ENCODE measurements at places on chromosomes 3 and 15.
A peak's percentile ranks its signal among the peaks of the same experiment; 100 is the strongest.

GRCh38 chr3:68288085-68288484, 633.7 kb upstream of the SUCLG2 start:
- no peak overlapping the region for H3K4me3 ChIP-seq
- H3K36me3 ChIP-seq = no peaks in the 10 kb centered on the region
- no peaks in the 10 kb centered on the region for H3K27me3 ChIP-seq
- no peak for DNase-seq
- no peaks in the 10 kb centered on the region for H3K4me1 ChIP-seq
- no peak overlapping the region for H3K27ac ChIP-seq

- H3K36me3 ChIP-seq = no peaks in the 10 kb centered on the region
- no peaks in the 10 kb centered on the region for H3K27me3 ChIP-seq
- no peak for DNase-seq
- no peak overlapping the region for H3K4me3 ChIP-seq
- no peaks in the 10 kb centered on the region for H3K4me1 ChIP-seq
- no peak overlapping the region for H3K27ac ChIP-seq
Measured at GRCh38 chr3:42179110-42179725, 86.8 kb downstream of the CCK start.

DNA sequence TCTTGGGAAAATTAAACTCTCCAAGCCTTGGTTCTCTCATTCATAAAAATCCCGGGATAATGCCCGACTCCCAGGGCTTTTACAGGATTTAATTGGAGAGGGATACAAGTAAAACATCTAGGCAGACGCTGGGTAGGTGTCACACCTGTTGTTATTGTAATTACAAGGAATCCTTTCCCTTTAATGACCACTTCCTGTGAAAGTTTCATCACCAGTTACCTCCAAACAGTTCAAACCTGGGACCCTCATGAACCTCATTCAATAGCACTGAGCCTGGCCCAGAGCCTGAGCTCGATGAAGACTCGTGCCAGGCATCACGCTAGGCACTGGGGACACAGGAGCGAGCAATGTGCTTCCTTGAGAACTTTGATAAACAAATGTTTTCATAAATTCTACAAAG, 2.1 kb upstream of the RYK start:
- no peak overlapping the region for H3K27ac ChIP-seq
- no peak for DNase-seq
- H3K36me3 ChIP-seq = no peaks in the 10 kb centered on the region
- H3K4me1 ChIP-seq = peaks cover 19% of the 10 kb centered on the region
- H3K4me3 ChIP-seq = no peak overlapping the region

DNA sequence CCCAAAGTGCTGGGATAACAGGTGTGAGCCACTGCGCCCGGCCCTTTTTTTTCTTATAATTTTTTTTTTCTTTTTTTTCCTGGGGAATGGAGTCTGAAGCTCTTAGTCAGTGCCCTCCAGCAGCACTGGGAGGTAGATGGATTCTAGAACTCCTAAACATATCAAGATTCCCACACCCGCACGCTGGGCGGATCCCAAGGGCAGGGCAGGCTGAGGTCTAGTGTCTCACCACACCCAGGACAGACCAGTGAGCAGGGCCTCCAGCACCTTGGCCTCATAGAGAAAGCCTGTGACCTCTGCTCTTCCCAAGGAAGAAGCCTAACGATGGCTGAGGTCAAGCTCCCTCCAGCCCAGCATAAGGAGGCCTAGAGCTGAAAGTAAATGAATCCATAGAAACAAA, 153.7 kb upstream of the MEF2A start:
- DNase-seq = no peak
- no peaks in the 10 kb centered on the region for H3K27me3 ChIP-seq
- no peaks in the 10 kb centered on the region for H3K36me3 ChIP-seq
- H3K27ac ChIP-seq = no peak overlapping the region

GRCh38 chr3:85790445-85791030, 831.7 kb downstream of the CADM2 start:
- H3K36me3 ChIP-seq = no peaks in the 10 kb centered on the region
- H3K4me3 ChIP-seq = no peak overlapping the region
- no peak overlapping the region for H3K27ac ChIP-seq
- no peaks in the 10 kb centered on the region for H3K27me3 ChIP-seq
- H3K4me1 ChIP-seq = no peaks in the 10 kb centered on the region
- no peak for DNase-seq

DNA sequence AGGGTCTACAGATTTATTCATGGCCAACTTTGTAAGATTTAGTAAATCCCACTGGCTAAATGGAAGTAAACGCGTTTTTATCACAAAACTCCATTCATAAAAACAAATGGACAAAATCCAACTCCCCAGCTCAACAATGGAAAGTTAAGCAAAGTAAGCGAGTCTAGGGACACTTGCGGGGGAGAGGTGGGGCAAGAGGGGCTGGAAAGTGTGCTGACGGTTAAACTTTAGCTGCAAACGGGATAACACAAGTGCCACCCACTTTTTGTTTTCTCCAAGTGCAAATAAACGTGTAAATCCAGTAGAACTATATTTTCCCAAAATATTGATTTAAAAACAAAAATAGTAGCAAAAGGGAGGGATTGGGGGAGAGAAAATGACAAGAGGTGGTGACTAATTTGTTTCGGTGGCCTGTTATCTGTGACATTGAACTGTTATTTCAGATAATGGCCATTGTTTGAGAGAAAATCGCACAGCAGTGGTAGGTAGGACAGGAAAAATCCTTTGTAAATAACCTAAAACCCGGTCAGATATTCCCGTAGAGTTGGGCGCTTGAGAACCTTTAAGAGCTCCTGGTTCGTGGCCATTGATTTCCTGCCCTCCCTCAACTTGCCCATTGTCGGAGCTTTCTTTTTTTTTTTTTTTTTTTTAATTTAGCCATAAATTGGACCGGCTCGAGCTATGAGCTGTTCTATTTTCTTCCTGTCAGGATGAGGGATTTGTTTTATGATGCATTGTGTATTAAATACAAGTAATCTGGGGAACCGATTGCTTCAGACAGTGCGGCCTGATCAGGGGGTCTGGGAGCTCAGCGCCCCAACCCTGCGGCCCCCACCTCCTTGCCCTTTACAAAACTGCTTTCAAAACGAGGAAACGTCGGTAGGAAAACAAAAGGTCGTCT, 514.8 kb downstream of the MECOM start:
- H3K27ac ChIP-seq = no peak overlapping the region
- peaks cover 18% of the 10 kb centered on the region for H3K27me3 ChIP-seq
- H3K4me1 ChIP-seq = peaks cover 3% of the 10 kb centered on the region
- no peaks in the 10 kb centered on the region for H3K36me3 ChIP-seq
- DNase-seq = no peak

GRCh38 chr3:88044411-88044810, 14.4 kb downstream of the CGGBP1 start:
- no peak for DNase-seq
- no peaks in the 10 kb centered on the region for H3K27me3 ChIP-seq
- H3K4me3 ChIP-seq = no peak overlapping the region
- no peaks in the 10 kb centered on the region for H3K36me3 ChIP-seq
- H3K27ac ChIP-seq = no peak overlapping the region

DNA sequence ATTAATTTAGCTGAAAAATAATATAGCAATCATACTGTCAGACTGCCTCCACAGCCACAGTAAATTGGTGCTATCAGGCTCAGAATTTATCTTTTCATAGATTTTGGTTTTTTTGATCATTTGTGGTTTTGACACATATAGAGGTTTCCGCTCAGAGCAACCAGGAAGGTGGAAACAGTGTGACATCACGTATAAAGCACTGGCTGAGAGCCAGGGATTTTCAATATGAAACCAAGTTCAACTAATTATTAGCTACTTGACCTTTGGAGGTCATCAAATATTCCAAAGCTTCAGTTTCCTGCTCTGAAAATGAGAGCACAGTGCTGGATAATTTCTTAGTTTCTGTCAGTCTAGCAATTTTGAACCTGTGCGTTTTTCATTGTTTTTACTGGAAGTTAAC, 433.8 kb upstream of the SUCLG2 start:
- DNase-seq = no peak
- no peaks in the 10 kb centered on the region for H3K36me3 ChIP-seq
- no peaks in the 10 kb centered on the region for H3K4me1 ChIP-seq
- H3K27ac ChIP-seq = no peak overlapping the region

- DNase-seq = no peak
- no peak within 1 kb of the TSS for H3K27ac ChIP-seq
- H3K4me1 ChIP-seq = no peaks in the 10 kb centered on the region
- H3K4me3 ChIP-seq = no peak within 1 kb of the TSS
- no peaks in the 10 kb centered on the region for H3K27me3 ChIP-seq
- H3K36me3 ChIP-seq = no peaks in the 10 kb centered on the region
Measured at GRCh38 chr3:146605106-146605505, at the start of gene PLSCR5. Gene PLSCR5, minus strand, starts transcription at chr3:146605346. Its CDS starts 134 bp downstream, at chr3:146605212.

DNA sequence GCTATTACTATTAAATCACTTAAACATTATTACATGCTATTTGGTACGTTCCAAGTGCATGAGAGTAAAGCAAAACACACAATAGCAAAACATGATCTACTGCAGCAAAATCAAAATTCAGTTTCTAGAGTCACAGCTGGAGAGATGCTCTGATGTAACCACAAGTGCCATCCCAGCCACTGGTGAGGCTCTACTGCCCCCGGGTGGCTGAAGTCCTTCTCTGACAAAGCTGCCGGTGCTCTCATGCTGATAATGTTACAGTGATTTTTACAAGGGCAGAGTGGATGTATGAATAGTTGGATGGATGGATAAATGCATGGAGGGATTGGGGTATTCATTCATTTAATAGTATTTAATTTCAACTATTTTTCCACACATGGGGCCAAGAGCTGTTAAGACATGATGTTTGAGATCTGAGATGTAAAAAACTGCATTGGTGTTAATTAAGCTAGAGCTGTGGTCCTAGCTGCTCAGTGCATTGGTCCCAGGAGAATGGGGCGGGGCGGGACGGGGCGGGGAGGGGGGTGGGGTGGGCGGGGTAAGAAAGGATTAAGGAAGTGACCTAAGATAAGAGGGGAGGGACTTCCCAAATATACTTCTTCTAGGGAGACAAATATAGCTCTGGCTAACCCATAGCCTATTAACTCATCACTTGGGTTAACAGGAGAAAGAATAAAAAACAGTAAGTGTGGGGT, 5.3 kb upstream of the SPESP1 start:
- DNase-seq = peak; percentile 80

GRCh38 chr15:100301910-100302431, 39.8 kb downstream of the ADAMTS17 start:
- no peak overlapping the region for H3K4me3 ChIP-seq
- no peaks in the 10 kb centered on the region for H3K27me3 ChIP-seq
- peak; percentile 15 for DNase-seq
- H3K27ac ChIP-seq = no peak overlapping the region

Measured in MM.1S (cell line).